Stimulated activated CD8-positive, alpha-beta memory T cell treated with anti-CD3 and anti-CD28 coated beads, Interleukin-7, amount 100 ng/mL, for 1 hour (primary cell): ENCODE measurements at places on chromosomes 1 and 21.

GRCh38 chr1:205191622-205192021 is 19.9 kb downstream of the DSTYK start:
- no peak for DNase-seq

DNA sequence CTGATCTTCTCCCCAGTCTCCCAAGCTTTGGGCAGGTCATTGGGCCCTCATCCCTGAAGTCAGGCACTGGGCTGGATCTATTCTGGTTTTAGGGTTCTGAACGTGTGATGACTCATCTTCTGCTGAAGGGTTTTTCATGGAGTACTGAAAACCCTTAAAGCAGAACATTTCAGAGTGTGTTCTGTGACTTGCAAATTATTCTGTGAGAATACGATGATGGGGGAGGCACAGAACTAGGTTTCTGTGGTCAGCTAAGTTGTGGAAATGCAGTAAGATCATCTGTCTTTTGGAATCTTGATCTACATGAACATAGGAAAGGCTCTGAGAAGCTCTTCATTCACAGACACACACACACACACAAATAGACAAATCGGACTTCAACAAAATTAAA is 46.2 kb downstream of the NAV1 start:
- no peak for DNase-seq

DNA sequence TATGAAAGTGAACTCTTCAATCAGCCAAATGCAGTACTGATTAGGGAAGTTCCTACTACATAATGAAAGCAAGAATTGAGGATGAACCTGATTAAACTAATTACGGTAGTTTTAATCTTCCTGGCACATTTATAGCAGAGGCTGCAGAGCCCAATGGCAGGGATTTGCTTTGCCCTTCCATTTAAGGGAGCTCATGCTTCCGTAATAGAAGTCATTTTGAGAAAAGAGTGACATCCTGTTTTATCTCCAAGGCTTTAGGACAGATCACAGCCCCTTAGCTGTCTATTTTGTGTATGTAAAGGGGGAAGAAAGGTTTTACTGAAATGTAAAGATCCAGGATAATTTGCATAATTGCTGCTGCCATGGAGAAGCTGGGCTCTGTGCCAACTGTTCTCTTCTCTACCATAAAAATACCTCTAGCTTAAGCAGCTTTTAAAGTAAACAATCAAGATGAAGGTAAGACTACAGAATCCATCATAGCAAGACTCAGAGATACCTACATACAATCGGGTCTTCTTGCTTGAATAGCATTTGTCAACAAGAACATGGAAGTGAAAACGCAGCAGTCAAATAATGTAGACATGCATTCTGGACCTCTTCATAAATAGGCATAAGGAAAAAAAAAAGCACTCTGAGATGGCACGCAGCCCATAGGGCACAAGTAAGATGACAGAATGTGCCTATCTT is 62.5 kb downstream of the ASH1L start:
- DNase-seq: no peak

GRCh38 chr1:79398501-79398900 is 392.0 kb upstream of the ADGRL4 start:
- DNase-seq: no peak

DNA sequence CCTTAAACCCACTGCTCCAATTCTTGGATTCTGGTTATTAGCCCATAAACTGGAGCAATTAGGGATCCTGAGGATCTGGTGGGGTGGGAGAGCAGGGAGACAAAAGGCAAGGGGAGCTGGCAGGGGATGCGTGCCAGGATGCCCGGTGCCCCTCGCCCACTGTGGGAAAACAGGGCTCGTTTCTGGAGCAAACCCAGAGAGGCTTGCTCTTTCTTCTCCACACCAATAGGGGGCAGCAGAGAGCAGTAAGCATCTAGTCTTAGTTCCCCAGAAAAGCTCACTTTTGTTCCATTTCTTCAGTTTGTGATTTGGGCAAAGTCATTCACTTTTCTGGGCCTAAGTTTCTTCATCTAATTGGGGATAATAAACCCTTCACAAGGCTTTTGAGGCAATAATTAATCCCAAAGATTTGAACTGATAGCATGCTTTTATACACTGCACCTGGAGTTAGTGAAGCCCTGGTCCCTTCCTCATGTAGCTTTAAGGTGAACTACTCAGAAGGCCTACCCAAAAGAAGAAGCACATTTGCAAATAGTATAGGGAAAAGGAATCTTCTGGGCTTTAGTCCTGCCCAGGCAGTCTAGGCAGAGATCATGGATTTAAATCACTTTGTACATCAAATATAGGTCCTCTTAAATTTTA is 160.6 kb upstream of the USP24 start:
- DNase-seq: no peak

DNA sequence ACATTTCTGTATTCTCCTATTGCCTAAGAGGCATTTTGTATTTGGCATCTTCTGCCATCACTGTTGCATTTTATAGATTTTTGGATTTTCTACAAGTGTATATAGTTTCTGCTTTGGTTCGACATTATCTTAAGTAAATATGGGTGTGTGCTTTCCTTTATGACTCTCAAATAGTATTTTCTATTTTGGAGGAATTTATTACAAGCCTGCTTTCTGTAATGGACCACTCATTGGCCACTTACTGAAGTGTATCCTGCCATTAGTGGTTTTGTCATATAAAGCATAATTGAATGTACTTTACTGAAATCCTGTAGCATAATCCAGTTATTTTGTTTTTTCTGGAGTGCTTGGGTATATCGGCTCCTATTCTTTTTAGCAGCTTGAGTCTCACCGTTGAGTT is 184.3 kb downstream of the PATJ start:
- no peak for DNase-seq

GRCh38 chr1:31753707-31754349 is 10.3 kb downstream of the ADGRB2 start:
- no peak for DNase-seq
